SK-N-SH (cell line): ENCODE measurements at places on chromosomes 5 and 9.

- no peak for DNase-seq
Measured at GRCh38 chr5:158751961-158752655, 347.6 kb downstream of the EBF1 start.

DNA sequence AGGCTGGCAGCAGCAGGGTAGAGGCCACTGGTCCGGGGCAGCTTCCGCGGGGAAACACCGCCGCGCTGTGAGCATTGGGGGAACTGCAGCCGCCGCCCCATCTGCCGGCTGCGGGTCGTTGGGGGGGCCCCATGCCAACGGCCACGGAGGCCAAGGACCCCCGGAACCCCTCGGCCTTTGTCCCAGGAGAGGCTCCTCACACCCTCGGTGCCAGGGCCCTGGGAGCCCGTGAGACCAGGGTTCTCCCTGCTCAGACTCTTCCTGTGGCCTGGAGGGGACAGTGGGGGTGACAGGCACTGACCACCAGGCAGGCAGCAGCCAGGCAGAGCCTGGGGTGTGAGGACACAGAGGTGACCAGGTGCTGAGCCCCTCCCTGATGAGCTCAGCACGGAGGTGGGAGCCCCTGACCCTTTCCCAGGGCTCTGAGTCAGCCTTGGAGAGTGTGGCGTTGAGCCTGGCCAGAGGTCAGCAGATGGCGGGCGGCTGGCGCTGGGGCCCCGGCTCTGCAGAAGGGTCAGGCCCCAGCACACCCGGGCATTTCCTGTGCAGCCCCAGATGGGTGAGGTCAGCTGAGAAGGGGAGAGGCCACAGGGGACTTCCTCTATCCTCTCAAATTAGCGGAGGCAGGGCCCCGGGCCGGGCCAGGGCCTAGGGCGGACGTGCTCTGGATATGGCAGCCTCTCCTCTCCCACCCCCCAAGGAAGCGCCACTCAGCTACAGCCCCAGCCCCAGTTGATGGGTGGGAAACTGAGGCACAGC is 17.9 kb upstream of the EGFL7 start:
- DNase-seq: peak; percentile 70

DNA sequence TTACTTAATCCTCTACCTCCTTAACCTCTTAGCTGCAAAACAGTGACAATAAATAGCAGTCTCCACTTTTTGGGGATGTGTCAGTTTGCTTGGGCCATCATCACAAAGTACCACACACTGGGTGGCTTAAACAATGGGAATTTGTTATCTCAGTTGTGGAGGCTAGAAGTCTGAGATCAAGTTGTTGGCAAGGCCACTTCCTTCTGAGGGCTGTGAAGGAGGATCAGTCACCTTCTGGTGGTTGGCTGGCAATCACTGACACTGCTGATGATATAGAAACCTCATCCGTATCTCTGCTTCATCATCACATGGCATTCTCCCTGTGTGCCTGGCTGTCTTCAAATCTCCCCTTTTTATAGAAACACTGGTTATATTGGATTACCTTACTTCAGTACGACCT is 187.1 kb upstream of the TBC1D2 start:
- no peak for DNase-seq

DNA sequence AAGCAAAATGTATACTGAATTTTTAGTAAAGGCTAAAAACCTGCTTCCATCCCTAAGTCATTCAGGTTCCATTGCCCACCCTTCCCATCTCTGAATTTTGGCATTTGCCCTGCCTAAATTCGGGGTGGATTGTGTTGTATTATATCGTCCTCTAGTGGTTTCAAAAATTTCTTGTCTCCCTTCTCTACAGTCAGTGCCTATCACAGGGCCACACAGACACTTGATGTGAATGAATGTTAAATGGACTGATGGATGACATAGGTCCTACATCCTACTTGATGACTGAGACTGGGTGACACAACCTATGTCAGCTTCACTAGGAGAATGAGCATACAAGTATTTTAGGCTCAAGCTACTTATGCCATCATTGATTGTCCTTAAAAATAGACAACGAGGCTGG is 45.6 kb upstream of the SLC30A5 start:
- DNase-seq: peak; percentile 48

- DNase-seq: no peak
Measured at GRCh38 chr9:20604562-20604961, 17.7 kb downstream of the MLLT3 start.

DNA sequence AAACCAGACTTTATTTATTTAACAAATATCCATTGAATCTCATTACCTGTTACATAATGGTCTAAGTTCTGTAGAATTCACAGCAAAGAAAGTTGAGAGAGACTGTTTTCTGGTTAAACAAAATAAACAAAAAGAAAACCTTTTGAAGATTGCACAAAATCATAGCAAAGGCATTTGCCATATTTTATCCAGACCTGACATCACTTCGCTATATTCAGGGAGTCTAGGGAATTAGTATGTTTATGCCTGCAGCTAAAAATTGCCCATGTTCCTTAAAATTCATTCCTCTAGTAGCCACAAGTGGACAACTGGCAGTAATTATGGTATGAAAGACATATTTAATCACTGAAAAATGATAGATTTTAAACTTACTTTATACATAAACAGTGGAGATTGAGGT is 577.0 kb upstream of the DAB2 start:
- no peak for DNase-seq

GRCh38 chr5:9507974-9508373 is 37.9 kb downstream of the SEMA5A start:
- DNase-seq: no peak
